ENCODE measurements at places on chromosomes 7 and 10.

GRCh38 chr7:109178342-109178741 is 608.7 kb downstream of the DNAJB9 start:
- DNase-seq = no peak

DNA sequence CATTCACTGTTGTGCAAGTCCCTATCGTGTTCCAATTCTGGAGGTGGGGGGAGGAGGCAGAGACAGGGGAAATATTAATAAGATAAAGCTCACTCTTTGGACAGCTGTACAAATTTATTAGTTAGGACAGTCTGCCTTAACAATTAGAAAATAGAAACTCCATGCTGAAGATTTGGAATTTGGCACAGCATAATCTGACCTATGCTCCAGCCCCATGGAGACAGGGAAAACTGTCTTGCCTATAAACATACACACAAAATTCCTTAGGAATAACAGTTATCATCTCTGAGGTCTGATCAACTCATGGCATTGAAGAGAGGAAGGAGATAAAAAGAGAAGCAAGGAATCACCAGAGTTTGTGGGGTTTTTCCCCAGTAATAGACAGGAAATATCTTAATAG is 335.4 kb upstream of the MEOX2 start:
- DNase-seq = no peak

- DNase-seq = no peak
Observed at GRCh38 chr7:155701972-155702544, 57.6 kb downstream of the RBM33 start.

DNA sequence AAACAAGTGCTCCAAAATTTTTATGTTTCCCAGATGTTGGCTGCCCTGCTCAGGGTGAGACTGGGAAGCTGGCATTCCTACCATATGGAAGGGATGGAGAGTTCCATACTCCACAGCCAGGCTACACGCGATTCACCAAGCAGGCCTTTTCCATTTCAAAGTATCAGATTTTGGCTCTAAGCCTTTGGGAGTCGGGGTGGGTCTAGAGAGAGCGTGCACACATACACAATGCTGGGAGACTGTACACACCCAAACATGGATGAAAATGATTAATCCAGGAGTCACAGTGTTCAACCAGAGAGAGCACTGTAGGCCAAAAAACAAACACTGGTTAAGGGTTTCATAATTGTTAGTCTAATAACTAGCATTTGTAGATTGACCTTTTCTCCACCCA is 295.0 kb downstream of the BICC1 start:
- DNase-seq = no peak

GRCh38 chr7:139823959-139824521 is 5.0 kb upstream of the TBXAS1 start:
- no peak for DNase-seq

GRCh38 chr7:73719806-73720169 is 319 bp upstream of the STX1A start:
- no peak for DNase-seq

- DNase-seq = no peak
Observed at GRCh38 chr10:57142925-57143576, 782.0 kb upstream of the ZWINT start.

DNA sequence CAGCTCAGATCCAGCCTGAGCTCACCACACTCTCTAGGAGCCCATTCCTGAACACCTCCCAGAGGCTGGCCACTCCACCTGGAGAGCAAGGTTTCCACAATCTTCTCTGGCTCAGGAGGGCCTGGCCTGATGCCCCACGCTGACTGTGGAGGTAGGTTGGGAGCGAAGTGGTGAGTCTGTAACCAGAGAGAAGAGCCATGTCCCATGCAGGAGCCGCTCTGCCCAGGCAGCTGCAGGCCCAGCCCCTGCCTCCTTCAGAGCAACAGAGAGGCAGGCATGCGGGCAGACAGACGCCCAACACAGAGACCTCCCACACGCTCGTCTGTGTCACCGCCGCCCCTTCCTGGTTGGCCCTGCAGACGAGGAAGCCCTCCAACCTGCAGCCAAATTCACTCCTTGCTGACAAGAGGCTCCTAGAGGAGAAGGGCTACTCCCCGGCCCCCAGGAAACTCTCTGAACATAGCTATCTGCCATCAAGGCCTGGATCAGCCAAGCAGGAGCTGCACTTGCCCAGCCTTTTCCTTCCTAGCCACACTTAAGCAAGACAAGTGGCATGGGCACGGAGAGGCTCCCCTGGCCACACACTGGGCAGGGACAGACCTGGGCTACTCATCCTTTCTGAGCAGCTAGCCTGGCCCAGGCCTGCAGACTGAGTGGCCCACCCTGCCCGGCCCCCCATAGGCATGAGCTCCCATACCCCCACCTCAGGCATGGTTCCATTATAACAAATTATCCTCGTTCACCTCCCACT is 101.9 kb downstream of the GRID1 start:
- DNase-seq = no peak

All from astrocyte of the cerebellum (primary cell).